ENCODE measurements at places on chromosomes 12 and 14.

DNA sequence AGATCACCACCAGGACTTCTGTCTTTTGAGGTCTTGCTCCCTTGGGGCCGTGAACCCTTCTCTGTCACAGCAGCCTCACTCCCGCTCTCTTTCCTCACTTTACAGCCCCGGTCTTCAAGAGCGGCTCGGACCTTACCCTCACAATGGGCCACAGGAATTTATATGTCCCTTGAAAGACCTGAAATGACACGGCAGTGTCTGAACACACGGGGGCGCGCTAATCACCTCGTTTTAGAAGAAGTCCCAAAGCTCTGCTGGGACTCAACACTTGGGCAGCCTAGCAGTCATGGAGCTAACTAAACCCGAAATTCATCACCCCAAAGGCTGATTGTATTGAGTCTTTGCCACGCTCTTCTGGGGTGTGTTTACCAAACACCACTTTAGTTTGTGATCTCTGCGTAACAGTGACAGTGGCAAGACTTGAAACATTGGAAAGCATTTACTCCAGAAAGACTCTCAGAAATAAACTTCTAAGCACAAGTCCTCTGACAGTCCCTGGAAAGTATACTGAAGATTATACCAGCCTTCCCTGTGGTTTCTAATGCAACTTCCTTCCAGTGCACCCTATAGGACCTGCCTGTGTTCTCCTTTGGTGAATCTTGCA, 29.0 kb downstream of the SERPINA11 start:
- peak; percentile 60 for DNase-seq

DNA sequence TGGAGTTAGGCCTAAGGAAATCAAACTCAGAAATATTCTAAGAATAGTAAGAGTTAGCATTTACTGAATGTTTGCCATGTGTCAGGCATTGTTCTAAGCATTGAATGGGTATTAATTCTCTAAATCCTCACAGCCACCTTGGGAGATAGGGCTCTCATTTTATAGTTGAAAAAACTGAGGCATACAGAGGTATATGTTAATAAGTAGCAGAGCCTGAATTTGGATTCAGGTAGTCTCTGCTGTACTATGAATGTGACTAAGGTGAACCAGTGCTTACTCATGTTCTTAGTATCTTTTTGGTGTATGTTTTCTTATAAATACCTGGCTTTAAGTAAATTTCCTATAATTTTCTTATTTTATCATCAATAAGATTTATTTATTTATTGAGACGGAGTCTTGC, 8.1 kb downstream of the ARF6 start:
- no peak for DNase-seq

- DNase-seq = no peak
Observed at GRCh38 chr12:114580306-114580705, 103.7 kb downstream of the TBX3 start.

GRCh38 chr14:35438910-35439713, 34.6 kb upstream of the NFKBIA start:
- no peak for DNase-seq

DNA sequence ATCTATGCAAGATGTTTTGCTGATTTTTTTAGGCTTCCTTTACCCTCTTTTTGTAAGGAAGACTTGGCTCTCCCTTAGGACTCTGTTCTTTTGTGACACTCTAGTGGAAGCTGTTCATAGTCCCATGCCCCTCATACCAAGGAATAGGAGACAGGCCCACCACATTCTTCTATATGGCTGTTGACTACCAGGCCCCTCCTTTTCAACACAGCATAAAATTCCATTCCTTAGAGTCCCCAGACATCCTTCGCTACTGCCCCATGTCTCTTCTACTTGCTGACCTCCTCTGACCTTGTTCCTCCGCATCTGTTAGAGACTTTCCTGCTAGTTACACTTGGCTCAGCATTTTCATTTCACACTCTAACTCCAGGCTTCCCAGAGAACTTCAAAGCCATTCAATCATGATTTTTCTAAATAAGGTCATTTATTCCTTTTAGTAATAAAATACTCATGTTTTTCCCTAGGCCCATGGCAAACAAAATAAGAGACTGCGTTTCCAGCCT, 9.7 kb downstream of the PIK3C2G start:
- DNase-seq = no peak

DNA sequence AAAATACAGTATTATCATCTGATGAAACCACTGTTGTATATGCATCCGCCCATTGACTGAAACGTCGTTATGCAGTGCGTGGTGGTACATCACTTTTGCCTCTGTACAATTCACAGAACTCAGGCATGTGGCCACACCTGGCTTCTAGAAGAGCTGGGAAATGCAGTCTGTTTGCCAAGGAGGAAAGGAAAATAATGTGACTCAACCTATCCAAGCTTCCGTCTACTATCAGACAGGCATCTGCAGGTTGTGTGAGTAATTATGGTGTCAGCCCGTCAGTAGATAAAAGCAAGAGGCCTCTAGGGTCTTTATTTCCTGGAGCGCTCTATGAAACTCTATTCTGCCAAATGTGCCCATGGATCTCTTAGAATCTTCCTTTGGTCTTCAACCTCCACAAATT, 111.6 kb downstream of the BBS10 start:
- DNase-seq = no peak

DNA sequence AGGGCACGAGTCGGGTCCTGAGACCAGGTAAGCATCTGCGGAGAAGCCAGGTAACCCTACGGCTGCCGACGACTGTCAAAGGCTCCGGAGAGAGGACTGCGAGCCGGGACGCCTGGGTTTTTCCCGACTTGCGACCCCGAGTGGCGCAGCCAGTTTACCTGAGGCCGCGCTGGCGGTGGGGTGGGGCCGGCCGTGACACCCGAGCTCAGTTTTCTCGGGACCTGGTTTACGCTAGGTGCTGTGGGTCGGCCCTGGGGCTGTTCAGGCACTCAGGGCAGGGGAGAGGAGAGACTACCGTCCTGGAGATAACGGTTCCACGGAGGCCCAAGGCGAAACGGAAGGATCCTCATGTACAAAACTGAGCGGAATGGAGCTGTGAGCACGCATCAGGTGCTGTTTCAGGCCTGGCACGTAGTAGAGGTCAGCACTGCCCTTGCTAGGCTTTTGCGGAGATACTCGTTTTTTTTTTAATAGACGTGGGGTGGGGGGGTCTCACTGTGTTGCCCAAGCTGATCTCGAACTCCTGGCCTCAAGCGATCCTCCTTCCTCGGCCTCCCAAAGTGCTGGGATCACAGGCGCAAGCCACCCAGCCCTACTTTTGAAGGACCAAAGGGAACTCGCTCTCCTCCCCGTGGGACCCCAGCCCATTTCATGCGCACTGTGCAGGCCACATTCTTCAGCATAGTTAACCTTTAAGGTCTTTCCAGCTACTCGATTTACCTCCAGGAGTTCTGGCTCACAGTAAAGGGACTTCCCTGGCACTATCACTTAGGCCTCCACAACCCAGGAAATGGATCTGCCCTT, 471 bp downstream of the MTRFR start:
- DNase-seq = no peak

- DNase-seq = no peak
Observed at GRCh38 chr14:37147310-37147880, 25.0 kb downstream of the SLC25A21 start.

GRCh38 chr12:122845041-122845864, 10.0 kb downstream of the HIP1R start:
- DNase-seq = no peak

- no peak for DNase-seq
Observed at GRCh38 chr12:48786591-48787544, 2.0 kb downstream of the ADCY6 start.

DNA sequence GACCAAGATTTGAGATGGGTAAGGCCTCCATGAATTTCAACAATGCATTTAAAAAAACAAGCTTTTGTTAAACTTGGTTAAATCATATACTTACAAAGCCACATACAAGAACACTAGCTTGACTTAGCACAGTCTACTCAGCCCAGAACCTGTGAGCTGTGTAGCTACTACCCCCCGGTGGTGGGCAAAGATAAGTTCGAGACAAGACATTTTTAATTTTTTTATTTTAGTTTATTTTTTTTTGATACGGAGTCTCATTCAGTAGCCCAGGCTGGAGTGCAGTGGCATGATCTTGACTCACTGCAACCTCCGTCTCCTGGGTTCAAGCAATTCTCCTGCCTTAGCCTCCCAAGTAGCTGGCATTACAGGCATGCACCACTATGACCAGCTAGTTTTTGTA, 3.7 kb upstream of the NECAP1 start:
- peak; percentile 58 for DNase-seq
